ENCODE measurements at places on chromosomes 1 and 21.

DNA sequence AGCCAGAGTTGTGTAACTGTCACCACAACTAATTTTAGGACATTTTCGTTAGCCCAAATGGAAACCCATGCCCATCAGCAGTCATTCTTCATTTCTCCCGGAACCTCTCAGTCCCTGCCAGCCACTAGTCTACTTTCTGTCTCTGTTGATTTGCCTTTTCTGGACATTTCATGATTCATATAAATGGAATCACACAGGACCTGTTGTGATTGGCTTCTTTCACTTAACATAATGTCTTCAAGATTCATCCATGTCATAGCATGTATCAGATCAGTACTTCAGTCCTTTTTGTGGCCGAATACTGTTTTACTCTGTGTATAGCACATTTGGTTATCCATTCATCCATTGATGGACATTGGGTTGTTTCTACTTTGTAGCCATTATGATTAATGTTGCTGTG lies 7.1 kb downstream of the SLC66A1 start:
- DNase-seq = no peak

DNA sequence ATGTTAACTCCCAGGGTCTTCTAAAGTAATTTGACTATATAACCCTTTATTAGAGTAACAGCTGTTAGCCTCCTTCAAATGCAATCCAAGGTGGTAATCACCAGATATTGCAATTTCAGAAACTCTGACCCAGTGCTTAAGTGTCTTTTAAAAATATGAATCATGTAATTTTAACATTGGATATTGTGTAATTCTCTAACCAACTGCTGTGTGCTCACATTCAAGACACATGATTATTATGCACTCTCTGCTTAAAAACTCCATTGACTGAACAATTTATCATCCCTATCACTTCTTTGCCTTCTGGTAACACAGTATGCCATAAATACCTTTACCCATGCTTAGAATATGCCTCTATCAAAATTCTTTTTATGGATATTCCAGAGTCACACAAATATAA lies 537.4 kb upstream of the RGS18 start:
- no peak for DNase-seq

- no peak for DNase-seq
These were observed 40.1 kb downstream of the SERTAD4 start for GRCh38 chr1:210272666-210273065.

GRCh38 chr1:236020359-236021219 lies 44.3 kb downstream of the NID1 start:
- DNase-seq = no peak

GRCh38 chr1:223515421-223515820 lies 122.2 kb downstream of the CCDC185 start:
- peak; percentile 6 for DNase-seq

- no peak for DNase-seq
These were observed 10.2 kb upstream of the ADCY10 start for GRCh38 chr1:167924102-167924501.

DNA sequence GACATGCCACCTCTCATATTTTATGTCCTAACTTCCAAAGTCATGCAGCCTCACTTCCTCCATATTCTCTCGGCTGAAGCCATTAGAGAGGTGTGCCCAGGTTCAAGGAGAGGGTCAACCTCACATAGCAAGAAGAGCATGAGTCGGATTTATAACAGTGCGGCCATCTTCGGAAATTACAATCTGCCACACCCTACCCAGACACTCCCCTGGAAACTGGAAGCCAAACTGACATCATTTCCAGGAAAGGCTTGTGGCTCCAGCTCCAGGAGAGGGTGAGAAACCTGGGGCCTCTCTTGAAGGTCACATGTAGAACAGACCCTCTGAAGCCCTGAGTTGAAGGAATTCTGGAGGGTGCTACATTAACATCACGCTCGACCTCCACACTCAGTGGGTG lies 73.5 kb downstream of the RRAGC start:
- DNase-seq = no peak

- no peak for DNase-seq
These were observed 464.1 kb downstream of the ADGRL2 start for GRCh38 chr1:82264802-82265201.

GRCh38 chr1:11784993-11785769 lies 20.6 kb downstream of the MTHFR start:
- peak; percentile 15 for DNase-seq

- no peak for DNase-seq
These were observed 26.7 kb upstream of the CYP4X1 start for GRCh38 chr1:46996659-46997281.

DNA sequence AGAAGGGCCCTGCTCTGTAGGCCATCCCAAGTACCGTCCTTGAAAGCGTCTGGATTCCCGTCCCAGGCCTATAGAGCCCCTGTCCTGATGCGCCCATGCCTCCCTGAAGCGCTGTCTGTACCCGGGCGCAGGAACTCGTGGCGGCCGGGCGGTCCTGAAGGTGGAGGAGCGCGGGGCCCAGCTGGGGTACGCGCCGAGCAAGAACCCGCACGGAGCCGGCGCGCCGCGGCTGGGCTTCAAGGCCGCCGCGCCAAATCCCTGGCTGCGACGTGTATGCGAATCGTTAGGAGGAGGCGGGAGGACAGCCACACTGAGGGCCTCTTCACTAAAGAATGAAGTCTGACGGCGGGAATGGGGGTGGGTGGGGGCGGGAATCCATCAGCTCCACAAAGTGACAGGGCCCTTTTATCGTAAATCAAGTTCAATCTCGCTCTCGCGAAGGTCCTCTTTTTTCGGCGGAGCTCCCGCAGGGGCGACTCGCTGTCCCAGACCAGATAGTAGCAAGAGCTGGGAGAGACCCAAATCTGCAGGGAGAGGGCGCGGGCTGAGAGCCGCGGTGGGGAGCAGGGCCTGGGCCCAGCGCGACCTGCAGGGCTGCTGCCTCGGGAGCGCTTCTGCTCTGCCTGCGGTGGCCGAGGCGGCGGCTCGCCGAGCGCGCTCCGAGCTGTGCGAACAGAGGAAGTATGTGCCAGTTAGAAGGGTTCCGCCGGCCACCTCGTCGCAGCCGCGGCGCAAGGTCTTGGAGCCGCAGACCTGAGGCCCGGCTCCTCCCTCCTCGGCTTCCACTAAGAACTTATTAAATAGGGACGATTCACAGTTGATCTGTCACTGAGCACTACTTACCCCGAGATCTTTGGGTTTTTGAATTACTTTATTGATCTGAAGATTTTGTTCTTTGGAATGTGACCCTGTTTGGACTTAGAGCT lies 10.4 kb downstream of the BARHL2 start:
- no peak for DNase-seq

GRCh38 chr21:45941717-45942546 lies 39.6 kb upstream of the COL6A1 start:
- DNase-seq = no peak

DNA sequence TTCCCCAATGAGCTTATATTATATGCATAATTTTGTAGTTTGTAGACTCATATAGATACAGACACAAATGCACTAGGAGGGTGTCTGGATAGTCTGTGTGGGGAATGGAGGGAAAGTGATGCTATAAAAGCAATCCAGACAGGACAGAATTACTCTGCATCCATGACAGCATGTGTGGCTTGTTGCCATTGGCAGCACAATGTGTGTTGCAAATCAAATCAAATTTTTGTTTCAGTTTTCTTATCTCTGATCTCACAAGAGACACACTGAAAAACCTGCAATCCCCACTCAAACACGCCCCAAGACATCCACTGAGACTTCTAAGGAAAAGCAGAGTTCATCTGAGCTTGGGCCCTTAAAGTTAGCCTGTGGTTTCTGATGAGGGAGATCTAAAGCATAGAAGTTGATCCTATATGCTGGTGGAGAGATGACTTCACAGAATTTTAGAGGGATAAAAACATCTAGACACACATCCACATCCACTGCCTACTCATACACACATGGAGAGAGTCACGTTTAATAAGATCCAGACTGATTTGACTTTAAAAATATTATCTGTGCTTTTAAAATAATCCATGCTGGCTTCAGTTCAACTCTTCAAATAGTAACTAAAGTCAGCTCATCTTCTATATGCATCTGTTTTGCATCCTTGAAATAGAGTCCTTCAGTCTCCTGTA lies 313.0 kb upstream of the PLXNA2 start:
- no peak for DNase-seq

DNA sequence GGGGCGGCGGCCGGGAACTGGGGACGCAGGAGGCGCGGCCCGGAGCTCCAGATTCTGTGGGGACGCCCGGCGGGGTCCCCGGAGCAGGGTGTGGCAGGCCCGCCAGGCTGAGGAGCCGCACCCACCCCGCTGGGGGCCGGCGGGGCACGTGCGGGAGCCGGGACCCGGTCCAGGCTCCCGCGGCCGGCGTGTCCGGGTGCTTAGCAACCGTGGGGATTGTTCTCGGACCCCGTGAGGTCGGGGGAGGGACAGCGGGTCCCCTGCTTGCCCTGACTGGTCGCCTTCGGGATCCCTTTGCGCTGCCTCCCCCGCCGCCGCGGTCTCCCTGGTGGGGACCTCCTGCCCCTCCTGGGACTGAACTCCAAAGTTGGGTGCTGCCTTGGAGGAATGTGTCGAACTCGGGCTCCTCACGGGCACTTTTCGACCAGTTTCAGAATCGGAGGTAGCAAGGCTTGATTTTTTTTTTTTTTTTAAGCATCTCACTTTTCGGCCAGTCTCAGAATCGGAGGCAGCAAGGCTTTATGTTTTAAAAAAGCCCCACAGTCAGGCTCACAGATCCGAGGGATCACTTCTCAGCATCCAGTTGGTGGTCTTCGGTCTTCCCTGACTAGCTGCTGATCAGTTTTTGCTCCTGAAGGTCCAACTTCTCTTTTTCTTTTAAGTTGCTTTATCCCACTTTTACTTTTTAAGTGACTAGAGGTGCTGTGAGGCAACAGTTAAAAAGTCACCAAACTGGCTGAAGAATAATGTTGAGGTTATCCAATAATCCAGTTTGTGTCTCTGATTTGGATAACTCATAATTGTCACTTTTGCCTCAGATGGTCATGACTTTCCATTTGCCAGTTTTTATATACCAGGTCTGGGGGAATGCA lies 648 bp downstream of the FAM76A start:
- DNase-seq = peak; percentile 10

GRCh38 chr1:36176106-36176949 lies 20.4 kb downstream of the MAP7D1 start:
- no peak for DNase-seq

DNA sequence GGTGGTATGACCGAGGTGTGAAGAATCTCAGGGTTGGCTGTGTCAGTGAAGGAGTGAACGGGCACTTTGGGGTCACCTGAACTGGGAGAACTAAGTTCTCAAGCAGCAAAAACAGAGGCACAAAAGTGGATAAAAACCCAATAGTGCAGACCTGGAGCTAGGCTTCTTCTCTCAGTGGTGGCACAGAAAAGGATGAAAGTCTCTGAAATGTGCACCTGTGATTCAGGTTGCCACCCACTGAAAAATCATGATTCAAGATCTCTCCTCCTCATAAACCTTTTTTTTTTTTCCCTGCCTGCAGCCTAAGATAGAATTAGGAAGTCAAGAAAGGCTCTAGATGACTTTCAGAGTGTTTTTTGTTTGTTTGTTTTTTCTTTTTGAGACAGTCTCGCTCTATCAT lies 304.8 kb downstream of the KIF26B start:
- no peak for DNase-seq

DNA sequence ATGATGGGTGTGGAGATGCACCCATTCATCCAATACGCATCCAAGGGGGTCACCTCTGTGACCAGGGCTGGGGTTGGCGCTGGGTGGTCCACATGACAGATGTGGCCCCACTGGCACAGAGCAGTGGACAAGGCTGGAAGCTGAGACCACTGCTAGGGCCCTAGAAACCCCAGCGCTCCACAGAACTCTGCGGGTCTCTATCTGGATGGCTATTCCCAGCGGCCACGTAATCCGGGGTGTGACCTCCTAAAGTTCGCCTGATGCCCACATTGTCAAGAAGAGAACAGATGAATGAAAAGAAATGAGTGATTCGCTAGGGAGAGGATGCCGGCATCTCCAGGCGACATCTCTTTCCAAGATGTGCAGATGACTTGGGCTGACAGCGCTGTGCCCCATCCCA lies 55.2 kb downstream of the PRDM15 start:
- DNase-seq = no peak

DNA sequence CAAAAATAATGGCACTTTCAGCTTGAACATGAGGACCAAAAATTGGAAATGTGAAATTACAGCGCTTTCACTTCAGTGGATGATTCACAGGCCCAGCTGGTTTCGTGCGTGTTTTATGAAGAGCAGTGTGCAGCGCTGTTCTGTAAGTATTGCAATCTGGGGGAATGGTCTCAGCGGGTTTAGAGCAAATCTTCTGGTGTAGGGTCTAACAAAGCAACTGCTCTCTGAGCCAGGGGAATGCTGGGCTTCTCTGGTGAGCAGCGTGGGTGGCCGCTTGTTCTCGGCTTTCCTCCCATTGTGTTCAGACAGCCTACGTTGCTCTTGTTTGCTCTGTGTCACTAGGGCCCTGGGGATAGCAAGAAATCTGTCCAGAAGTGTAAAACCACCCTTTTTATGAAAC lies 42.4 kb upstream of the GADD45A start:
- no peak for DNase-seq

DNA sequence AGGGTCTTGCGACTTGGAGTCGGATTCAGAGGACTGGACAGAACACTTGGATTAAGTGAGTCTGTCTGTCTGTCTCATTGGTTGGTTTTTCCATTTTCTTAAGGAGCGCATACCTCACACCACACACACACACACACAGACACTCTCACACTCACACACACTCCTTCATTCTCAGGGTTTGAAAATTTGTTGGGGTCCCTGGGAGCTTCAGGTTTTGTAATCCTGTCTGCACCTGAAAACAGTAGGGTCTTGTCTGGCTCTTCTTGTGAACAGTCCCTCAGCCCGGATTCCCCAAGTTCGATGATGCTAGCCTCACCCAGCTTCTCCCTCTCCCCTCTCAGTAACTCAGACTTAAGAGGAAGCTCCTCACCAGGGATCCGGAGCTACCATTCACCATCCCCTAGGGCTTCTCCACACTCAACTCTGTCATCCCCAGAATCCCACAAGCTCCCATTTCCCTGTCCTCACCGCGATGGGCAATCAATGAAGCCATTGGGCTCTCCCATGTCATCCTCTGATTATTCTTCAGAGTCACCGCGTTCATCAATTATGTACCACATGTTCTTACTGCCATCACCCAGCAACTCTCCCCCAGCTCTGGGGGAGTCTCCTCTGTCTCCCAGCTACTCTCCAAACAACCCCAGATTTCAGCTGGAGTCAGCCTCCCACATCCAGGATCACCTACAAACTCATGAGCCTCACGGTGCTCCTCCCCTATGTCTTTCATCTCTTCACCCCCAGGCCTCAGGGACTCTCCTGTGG lies 1530.9 kb upstream of the TPTE start:
- DNase-seq = no peak

DNA sequence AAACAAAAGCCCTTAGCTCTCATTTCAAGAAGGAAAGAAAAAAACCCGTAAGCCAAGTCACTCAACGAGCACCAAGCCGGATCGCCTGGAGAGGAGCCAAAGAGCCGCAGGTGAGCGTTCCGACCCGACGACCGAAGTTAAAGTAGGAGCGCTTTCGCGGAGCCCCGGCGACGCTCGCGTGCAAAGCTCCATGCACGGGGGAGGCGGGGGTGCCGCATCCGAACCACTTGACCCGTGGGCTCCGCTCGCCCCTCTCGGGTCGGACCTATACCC lies 382 bp downstream of the GPBP1L1 start:
- peak; percentile 41 for DNase-seq

DNA sequence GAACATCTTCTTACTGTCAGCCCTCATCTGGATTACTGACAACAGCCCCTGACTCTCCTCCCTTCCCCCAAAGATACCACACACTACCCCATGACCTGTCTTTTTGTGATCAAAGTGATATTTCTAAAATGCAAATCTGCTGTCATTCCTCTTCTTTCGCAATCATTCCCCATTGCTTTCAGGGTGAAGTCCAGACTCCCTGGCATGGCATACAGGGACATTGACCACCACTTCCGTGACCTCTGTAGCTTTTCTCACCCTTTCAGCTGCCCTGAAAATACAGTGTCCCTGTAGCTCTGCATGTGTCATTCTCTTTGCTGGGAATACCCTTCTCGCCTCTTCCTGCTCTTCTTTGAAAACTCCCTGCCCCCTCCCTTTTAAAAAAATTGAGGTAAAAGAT lies 4.1 kb downstream of the SERINC2 start:
- DNase-seq = no peak
